A549 treated with AZD2906 at 1 μM for 4 hours (cell line): ENCODE measurements at places on chromosomes 13 and 19. TPM values are rescaled to one million over a fixed set of nuclear protein-coding genes. Genes with fewer than 3 reads are reported as not detected.

ZNF296 gene
- 12.1 to 21.4 TPM (median 18.9 TPM) in 5 replicates for total RNA-seq

PLPPR2 gene
- total RNA-seq, result 8.3 to 9.7 TPM (median 9.3 TPM) in 5 replicates

TRPC4 gene
- not detected in 5 replicates for total RNA-seq

CFD gene
- total RNA-seq, result 10.6 to 25.0 TPM (median 22.7 TPM) in 5 replicates

SIGLEC6 gene
- total RNA-seq, result not detected in 5 replicates

PGLYRP2 gene
- 0.03 TPM in 1 of 5 replicates, not detected in the others for total RNA-seq

IZUMO4 gene
- 0.41 to 0.98 TPM (median 0.79 TPM) in 5 replicates for total RNA-seq

CLIP3 gene
- total RNA-seq, result 0.46 to 1.3 TPM (median 0.78 TPM) in 5 replicates

ZNF793 gene
- 0.01 to 0.08 TPM (median 0.03 TPM) in 5 replicates for total RNA-seq

TEX29 gene
- 0.09 to 0.49 TPM (median 0.13 TPM) in 4 of 5 replicates, not detected in the other for total RNA-seq

ZNF8 gene
- 0.79 to 1.3 TPM (median 0.93 TPM) in 5 replicates for total RNA-seq

ZNF837 gene
- total RNA-seq, result 1.1 to 1.9 TPM (median 1.4 TPM) in 5 replicates

PLK5 gene
- 0.03 TPM in 1 of 5 replicates, not detected in the others for total RNA-seq

ERICH6B gene
- not detected in 5 replicates for total RNA-seq
